ENCODE measurements at places on chromosomes 1 and 21. TPM values are rescaled to one million over a fixed set of nuclear protein-coding genes. Genes with fewer than 3 reads are reported as not detected.

Gene SNX7
- 50.8 TPM for total RNA-seq

Gene SAMSN1
- 16.4 TPM for total RNA-seq

Gene PSEN2
- total RNA-seq: 35.3 TPM

Gene PRELP
- total RNA-seq: 74.0 TPM

Gene CNIH3
- 1.1 TPM for total RNA-seq

Gene HSD3B1
- not detected for total RNA-seq

Gene SYCP1
- total RNA-seq: not detected

Gene RBM11
- total RNA-seq: 1.7 TPM
